ENCODE measurements at places on chromosomes 11 and 22.

DNA sequence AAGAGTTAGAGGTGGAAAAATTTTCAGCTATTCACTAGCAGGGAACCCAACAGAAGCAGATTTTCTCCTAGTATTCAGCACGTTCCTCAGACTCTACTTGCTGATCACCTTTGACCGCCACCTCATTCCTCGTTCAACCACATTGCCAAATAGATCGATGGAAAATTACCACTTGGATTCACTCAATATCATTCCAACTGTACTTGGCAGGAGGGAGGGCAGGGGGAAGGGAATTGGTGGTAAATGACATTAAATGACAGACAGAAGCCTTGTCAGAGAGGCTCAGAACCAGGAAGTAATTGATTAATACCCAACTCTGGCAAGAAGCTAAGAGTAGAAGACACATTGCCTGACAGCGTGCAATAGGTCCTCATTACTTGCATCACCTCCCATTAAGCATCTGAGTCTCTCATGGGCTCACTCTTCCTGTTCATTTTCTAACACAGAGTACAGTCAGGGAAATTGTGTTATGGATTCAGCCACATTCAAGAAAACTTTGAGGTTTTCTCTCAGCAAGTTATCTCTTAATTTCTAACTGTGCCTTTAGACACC lies 240.5 kb upstream of the FAT3 start:
- no peaks in the 10 kb centered on the region for H3K4me1 ChIP-seq
- H3K27me3 ChIP-seq, result no peaks in the 10 kb centered on the region
- no peak overlapping the region for H3K27ac ChIP-seq
- no peak for DNase-seq

GRCh38 chr11:124577716-124578427 lies 8.1 kb downstream of the OR8A1 start:
- H3K4me1 ChIP-seq, result no peaks in the 10 kb centered on the region
- H3K27me3 ChIP-seq, result peaks cover 6% of the 10 kb centered on the region
- no peak for DNase-seq
- H3K4me3 ChIP-seq, result no peak overlapping the region
- H3K27ac ChIP-seq, result no peak overlapping the region

DNA sequence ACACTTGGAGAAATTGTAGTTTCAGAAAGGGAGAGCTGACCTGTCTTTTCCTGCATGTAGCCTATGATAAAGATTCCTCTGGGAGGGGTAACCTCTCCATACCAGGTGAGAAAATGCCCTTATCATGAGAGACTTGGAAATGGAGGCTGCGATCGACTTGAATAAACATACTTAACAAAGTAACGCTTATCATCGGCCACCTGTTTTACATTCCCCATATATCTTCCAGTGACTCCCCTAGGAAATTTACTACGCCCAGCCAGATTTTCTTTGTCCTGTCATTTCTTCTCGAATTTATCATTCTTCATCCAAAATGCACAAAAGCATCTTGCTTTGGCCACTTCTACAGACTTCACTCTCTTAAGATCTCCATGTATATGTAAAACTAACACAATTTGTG lies 143.5 kb downstream of the CCDC81 start:
- no peak for DNase-seq
- H3K36me3 ChIP-seq, result no peaks in the 10 kb centered on the region
- no peaks in the 10 kb centered on the region for H3K4me1 ChIP-seq
- H3K27me3 ChIP-seq, result peaks cover 3% of the 10 kb centered on the region

- H3K4me1 ChIP-seq, result no peaks in the 10 kb centered on the region
- no peak overlapping the region for H3K4me3 ChIP-seq
- no peak for DNase-seq
- H3K27me3 ChIP-seq, result no peaks in the 10 kb centered on the region
Observed at GRCh38 chr11:93623179-93623578, 38.3 kb upstream of the CEP295 start.

DNA sequence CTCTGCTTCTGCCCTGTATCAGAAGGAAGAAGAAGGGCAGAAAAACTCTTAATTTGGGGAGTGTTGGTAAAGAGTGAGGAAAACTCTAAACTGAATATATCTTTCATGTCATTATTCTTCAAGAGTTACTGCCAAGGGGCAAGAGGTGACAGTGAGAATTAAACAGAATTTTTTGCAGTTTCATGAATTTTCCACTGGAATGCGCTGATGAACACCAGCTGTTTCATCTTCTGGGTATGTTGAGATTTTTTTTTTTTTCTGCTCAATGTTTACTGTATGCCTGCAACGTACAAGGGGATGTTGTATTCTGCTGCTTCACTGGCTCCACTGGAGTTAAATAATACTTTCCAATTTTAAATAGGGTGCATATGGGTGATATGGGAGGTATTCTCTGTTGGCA lies 117.8 kb downstream of the FAM76B start:
- no peak for DNase-seq
- no peaks in the 10 kb centered on the region for H3K27me3 ChIP-seq
- no peaks in the 10 kb centered on the region for H3K4me1 ChIP-seq
- H3K4me3 ChIP-seq, result no peak overlapping the region
- no peak overlapping the region for H3K27ac ChIP-seq
- no peaks in the 10 kb centered on the region for H3K36me3 ChIP-seq

- H3K27ac ChIP-seq, result no peak overlapping the region
- no peak overlapping the region for H3K4me3 ChIP-seq
- no peaks in the 10 kb centered on the region for H3K36me3 ChIP-seq
- no peaks in the 10 kb centered on the region for H3K27me3 ChIP-seq
- DNase-seq, result no peak
Observed at GRCh38 chr22:48226026-48227013, 1463.9 kb downstream of the TBC1D22A start.

GRCh38 chr11:36407356-36407755 lies 102.7 kb downstream of the TRAF6 start:
- H3K27ac ChIP-seq, result no peak overlapping the region
- H3K36me3 ChIP-seq, result no peaks in the 10 kb centered on the region
- no peak overlapping the region for H3K4me3 ChIP-seq

DNA sequence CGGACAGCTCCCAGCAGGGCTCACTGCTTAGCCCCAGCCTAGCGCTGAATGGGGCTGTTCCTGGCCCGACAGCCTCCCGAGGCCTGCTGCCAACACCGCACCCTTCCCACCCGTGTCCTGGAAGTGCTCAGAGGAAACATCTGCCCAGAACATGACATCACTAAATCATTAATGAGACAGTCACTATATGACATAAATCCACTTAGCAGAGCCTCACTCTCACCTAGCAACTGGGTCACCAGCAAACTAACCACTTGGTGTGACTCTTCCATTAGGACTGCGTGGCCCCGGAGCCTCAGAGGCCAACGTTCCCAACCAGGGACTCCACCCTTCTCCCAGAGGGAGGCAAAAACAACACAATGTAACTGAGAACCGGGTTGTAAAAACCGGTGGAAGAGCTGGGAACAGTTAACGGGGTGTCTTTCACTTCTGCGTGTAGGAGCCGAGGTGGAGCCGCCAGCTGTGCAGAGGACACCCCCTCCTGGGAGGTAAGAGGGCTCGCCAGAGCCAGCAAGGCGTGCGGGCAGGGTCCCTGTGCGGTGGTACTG lies 21.4 kb upstream of the PACSIN2 start:
- H3K36me3 ChIP-seq, result no peaks in the 10 kb centered on the region
- no peak overlapping the region for H3K4me3 ChIP-seq

- H3K27me3 ChIP-seq, result peaks cover 6% of the 10 kb centered on the region
- no peaks in the 10 kb centered on the region for H3K36me3 ChIP-seq
- DNase-seq, result no peak
- no peaks in the 10 kb centered on the region for H3K4me1 ChIP-seq
Observed at GRCh38 chr22:26957897-26958296, 300.5 kb downstream of the MIAT start.

GRCh38 chr11:99311870-99312269 lies 291.1 kb downstream of the CNTN5 start:
- no peak overlapping the region for H3K27ac ChIP-seq
- no peak overlapping the region for H3K4me3 ChIP-seq
- no peaks in the 10 kb centered on the region for H3K4me1 ChIP-seq
- no peaks in the 10 kb centered on the region for H3K36me3 ChIP-seq

GRCh38 chr11:8566613-8567210 lies 27.3 kb downstream of the STK33 start:
- no peak overlapping the region for H3K27ac ChIP-seq
- H3K36me3 ChIP-seq, result no peaks in the 10 kb centered on the region
- H3K4me1 ChIP-seq, result no peaks in the 10 kb centered on the region
- H3K4me3 ChIP-seq, result no peak overlapping the region
- H3K27me3 ChIP-seq, result peaks cover 7% of the 10 kb centered on the region

GRCh38 chr22:48536541-48537342 lies 1290.9 kb downstream of the BRD1 start:
- no peaks in the 10 kb centered on the region for H3K27me3 ChIP-seq
- H3K36me3 ChIP-seq, result no peaks in the 10 kb centered on the region
- no peak overlapping the region for H3K4me3 ChIP-seq
- no peak for DNase-seq
- H3K27ac ChIP-seq, result no peak overlapping the region

DNA sequence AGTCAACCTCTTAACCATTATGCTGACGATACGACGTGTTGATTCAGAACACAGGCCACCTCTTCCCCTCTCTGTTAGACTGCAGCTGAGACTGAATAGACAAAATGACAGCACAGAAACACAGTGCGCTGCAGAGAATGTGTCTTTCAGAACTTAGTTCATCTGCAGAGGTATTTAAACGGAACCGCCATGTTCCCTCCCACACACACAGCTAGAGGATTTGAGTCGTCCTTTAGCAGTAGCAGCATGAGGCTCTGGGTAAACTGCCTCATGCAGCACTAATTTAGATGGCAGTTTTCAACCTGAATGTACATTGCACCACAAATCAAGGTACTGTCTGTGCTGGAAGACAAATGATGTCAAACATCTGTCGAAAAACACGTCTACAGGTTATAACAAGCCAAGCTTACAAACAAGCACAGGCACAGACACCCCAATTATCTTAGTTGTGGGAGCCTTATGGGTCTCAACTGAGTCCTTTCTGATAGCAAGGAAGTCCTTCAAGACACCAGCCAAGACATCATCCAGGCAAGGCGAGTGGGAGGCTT lies 76.6 kb upstream of the LRRC4C start:
- H3K27me3 ChIP-seq, result no peaks in the 10 kb centered on the region
- no peaks in the 10 kb centered on the region for H3K36me3 ChIP-seq
- H3K4me3 ChIP-seq, result no peak overlapping the region
- no peak for DNase-seq
- no peak overlapping the region for H3K27ac ChIP-seq

DNA sequence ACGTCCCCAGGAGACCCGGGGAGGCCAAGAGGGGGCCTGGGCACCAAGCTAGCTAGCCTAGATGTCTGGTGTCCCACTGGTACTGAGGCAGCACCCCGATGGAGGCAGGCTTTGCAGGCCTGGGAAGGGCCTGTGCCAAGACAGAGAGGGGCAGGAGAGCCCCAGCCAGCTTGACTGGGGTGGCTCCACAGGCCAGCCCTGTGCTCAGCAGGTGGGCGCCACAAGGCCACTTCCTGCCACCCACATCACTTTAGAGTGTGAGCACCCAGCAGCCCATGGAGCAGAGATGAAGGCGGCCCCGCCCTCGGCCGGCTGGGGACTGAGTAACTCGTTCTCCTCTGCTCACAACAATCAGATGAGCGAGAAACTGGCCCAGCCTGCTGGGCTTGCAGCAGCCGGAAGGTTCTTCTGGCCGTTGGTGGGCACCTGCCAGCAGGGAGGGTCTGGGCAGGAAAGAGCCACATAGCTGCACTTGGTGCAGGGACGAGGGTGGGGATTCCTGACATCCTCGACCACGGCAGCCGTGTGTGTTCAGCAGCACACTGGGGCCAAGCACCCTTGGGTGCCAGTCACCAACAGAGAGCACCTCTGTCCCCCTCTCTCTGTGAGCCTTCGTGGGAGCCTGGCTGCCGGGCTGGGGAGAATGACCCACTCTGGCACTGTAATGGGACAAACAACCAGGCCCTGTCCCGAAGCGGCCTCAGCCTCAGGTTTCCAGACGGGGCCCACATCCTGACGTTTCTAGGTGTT lies 7.6 kb downstream of the OSBPL5 start:
- peaks cover 71% of the 10 kb centered on the region for H3K36me3 ChIP-seq
- H3K4me3 ChIP-seq, result no peak overlapping the region
- DNase-seq, result peak; percentile 48

GRCh38 chr11:114282488-114282887 lies 13.7 kb upstream of the NNMT start:
- DNase-seq, result no peak
- no peak overlapping the region for H3K4me3 ChIP-seq
- no peaks in the 10 kb centered on the region for H3K36me3 ChIP-seq
- H3K27ac ChIP-seq, result no peak overlapping the region

- H3K4me1 ChIP-seq, result no peaks in the 10 kb centered on the region
- no peak for DNase-seq
- no peaks in the 10 kb centered on the region for H3K27me3 ChIP-seq
- no peak overlapping the region for H3K4me3 ChIP-seq
Observed at GRCh38 chr11:28539239-28540030, 431.2 kb downstream of the METTL15 start.

DNA sequence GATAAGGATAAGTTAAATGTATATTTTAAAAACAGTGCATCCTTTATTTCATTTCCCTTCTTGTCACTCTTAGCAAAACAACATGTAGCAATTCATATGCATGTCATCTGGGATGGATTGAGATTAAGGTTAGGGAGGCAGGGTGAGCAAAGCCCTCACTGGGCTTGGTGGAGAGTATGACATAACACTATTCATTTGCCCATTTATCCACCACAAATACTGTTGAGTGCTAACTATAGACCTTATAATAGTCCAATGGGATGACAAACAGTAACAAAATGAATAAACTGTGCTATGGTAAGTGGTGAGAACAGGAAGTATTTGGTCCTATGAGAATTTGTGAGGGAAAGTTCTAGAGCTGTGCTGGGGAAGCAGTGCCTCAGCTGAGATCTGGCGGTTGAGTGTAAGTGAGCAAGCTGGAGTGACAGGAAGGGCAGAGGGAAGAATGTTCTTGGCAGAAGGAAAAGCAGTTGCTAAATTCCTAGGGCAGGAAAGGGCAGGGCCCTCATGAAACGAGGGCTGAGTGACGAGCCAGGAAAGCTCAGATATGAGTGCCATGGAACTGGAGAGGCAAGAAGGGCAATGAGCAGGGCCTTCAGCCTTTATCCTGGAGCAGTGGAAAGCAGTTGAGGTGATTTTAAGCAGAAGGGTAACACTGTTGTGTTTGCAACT lies 6.7 kb downstream of the HSD17B12 start:
- H3K4me1 ChIP-seq, result peaks cover 44% of the 10 kb centered on the region
- DNase-seq, result no peak
- H3K4me3 ChIP-seq, result no peak overlapping the region
- H3K27ac ChIP-seq, result no peak overlapping the region
- no peaks in the 10 kb centered on the region for H3K27me3 ChIP-seq

Data from DND-41 (cell line).